Left kidney (tissue), 8 donors: ENCODE measurements at places on chromosomes 16 and 17. TPM values are rescaled to one million over a fixed set of nuclear protein-coding genes. Genes with fewer than 3 reads are reported as not detected.

SLC9A5 gene
- polyA plus RNA-seq: 4.9 TPM

PRSS53 gene
- 1.3 TPM for polyA plus RNA-seq

MPV17L gene
- polyA plus RNA-seq: 14.4 TPM

FZD2 gene
- 25.8 TPM for polyA plus RNA-seq

ABI3 gene
- polyA plus RNA-seq: 4.2 TPM

ABCA8 gene
- polyA plus RNA-seq: 1.1 TPM

SLC12A3 gene
- 26.3 TPM for polyA plus RNA-seq

NHLRC4 gene
- polyA plus RNA-seq: 4.7 TPM

TMC5 gene
- 0.37 TPM for polyA plus RNA-seq

KCNJ18 gene
- not detected for polyA plus RNA-seq

CACNG5 gene
- 3.2 TPM for polyA plus RNA-seq

G6PC1 gene
- polyA plus RNA-seq: 5.6 TPM

TMC8 gene
- polyA plus RNA-seq: 1.4 TPM

SHBG gene
- 2.8 TPM for polyA plus RNA-seq

WFIKKN1 gene
- polyA plus RNA-seq: 1.5 TPM

SOX15 gene
- 3.0 TPM for polyA plus RNA-seq

GINS2 gene
- polyA plus RNA-seq: 21.2 TPM

FBXO31 gene
- 21.2 TPM for polyA plus RNA-seq

SERPINF2 gene
- polyA plus RNA-seq: 68.8 TPM

NLRC3 gene
- polyA plus RNA-seq: 2.1 TPM

CLEC18B gene
- 137 TPM for polyA plus RNA-seq

HOXB5 gene
- polyA plus RNA-seq: 38.2 TPM

CD79B gene
- 2.1 TPM for polyA plus RNA-seq

OTOP3 gene
- not detected for polyA plus RNA-seq

PRSS36 gene
- 0.67 TPM for polyA plus RNA-seq

CLEC18C gene
- 63.6 TPM for polyA plus RNA-seq

HSD17B2 gene
- 11.2 TPM for polyA plus RNA-seq

ACSM3 gene
- polyA plus RNA-seq: 136 TPM

SOST gene
- polyA plus RNA-seq: 30.9 TPM

SEZ6L2 gene
- polyA plus RNA-seq: 8.2 TPM

CD300LB gene
- 0.15 TPM for polyA plus RNA-seq

EIF1 gene
- polyA plus RNA-seq: 702 TPM

CDK5R1 gene
- 4.6 TPM for polyA plus RNA-seq

ABCA9 gene
- 4.2 TPM for polyA plus RNA-seq

CACNG4 gene
- polyA plus RNA-seq: 3.5 TPM

C17orf78 gene
- 0.30 TPM for polyA plus RNA-seq

CDRT15L2 gene
- polyA plus RNA-seq: not detected

HS3ST3B1 gene
- polyA plus RNA-seq: 26.8 TPM
